CD4-positive, alpha-beta T cell (primary cell): ENCODE measurements at places on chromosomes 16 and 17.
A peak's percentile ranks its signal among the peaks of the same experiment; 100 is the strongest.

DNA sequence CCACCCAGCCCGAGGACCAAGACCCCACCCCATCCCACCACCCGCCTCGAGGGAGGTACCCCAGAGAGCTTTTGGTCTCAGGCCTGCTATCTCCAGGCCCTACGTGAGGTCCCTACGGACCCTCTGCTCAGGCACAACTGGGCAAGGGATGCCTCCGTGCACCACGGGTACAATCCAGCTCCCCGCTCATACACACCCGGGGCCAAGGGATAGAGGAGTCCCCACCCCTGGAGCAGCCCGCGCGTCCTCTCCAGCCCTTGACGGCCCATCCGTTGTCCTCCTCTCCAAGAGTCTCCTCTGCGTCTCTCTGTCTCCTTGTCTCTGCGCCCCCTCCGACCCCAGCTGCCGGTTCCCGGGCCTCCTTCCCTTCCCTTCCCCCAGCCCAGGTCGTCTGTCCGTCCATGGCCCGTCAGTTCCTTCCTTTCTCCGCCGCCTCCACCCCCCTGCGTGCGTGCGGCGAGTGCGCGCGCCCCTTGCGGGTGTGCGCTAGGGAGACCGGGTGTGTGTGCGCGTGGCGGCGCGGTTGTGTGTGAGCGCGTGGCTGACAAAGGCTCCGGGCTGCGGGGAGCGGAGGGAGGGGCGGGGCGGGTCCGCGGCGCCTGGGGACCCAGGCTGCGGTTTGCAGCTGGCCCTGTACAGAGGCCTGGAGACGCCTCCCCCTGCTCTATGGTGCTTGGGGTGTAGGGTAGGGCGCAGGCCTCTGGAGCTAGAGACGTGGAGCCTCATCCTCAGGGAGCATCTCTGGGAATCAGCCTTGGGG, 930 bp downstream of the SPNS2 start:
- peak; percentile 16 for DNase-seq

DNA sequence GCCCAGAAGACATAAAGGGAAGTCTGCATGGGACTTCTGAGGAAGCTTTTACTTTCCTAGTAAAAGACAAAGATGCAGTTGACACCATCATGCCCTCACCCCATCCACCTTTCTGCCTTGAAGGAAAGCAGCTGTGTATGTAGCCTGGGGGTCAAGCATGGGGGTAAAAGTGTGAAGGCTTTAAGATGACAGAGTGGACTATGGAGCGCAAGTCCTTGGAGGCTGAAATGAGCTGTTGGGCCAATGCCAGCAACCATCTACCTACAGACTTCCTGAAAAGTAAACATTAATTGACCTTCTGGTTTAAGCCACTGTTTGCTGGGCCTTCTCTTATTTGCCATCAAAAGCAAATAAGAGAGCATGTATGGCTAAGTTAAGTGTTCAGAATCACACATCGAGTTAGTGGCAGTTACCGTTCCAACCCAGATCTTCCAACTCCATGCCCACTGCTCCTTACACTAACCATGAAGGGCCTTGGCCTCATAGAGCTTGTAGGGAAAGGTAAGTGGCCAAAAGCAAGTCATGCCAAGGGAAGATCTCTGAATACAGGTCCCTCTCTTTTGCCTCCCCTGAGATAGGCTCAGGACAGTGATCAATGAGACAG, 30.0 kb downstream of the SLC13A5 start:
- DNase-seq, result no peak

DNA sequence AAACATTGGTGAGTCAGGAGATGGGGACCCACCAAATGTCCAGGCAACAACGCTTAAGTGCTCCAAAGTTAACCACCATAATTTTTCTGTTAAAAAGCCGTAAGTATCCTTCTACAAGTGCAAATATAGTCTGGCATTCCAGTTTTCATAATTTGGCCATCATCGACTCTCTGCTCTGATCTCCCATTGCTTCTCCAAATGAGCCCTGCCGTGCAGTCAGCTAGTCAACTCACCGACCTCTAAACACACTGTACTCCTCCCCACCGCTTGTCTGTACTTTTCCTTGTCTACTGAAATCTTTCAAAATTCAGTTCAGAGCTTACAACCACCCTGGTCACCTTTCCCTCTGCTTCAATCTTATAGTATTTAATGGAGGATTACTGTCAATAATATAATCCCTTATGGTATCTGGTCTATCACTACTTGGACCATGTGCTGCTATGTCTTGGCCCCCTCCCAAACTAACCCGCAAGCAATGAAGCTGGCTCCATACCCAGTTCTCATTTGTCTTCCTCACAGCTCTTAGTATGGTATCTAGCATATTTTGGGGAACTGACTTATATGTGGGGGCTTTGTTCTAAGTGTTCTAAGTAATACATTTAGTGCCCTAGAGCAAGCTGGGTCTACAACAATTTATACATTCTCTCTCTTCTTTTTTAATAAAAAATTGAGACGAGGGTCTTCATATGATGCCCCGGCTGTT, 52.7 kb upstream of the SLC25A19 start:
- no peak for DNase-seq

DNA sequence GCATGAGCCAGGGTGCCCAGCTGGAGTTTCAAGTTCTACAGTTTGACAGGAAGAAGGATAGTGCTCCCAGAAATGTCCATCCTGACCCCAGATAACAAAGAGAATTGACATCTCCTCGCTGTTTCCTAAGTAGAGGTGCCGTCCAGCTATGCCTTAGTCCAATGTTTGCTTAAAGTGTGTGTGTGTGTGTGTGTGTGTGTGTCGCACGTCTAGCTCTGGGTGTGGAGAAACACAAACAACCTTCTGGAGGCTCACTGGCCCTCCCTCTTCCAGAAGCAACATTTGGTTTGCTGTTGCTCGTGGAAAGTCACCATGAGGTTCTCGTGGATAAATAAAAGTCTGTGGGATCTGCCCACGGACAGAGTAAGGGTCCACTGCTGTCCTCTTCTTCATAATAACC, 22.1 kb downstream of the EMP2 start:
- no peak for DNase-seq

- no peak for DNase-seq
These were observed 1.3 kb downstream of the CLUH start for GRCh38 chr17:2710071-2710802.

DNA sequence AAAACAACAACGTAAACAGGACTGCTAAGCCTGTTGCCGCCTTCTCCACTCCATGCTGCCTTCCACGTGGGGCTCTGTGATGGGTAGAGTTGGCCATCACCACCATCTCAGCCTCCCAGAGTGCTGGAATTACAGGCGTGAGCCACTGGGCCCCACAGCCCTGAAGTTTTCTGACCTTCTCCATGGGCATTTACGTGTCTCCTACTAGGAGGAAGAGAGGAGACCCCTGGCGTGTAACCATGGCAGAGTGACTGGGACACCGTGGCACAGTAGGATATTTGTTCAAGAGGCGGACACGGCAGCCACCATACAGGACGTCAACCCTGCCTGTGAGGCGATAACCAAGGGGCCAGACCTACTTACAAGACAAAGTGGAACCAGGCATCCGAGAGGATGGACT, 31.1 kb downstream of the TRPV3 start:
- no peak for DNase-seq

GRCh38 chr16:88102597-88102996, 151.4 kb downstream of the BANP start:
- no peak for DNase-seq

GRCh38 chr16:87602821-87603683, 744 bp downstream of the JPH3 start:
- no peak for DNase-seq

GRCh38 chr17:72118335-72119076, 2.3 kb upstream of the SOX9 start:
- DNase-seq, result no peak

GRCh38 chr17:8674344-8675305, 44.1 kb upstream of the MYH10 start:
- DNase-seq, result no peak

DNA sequence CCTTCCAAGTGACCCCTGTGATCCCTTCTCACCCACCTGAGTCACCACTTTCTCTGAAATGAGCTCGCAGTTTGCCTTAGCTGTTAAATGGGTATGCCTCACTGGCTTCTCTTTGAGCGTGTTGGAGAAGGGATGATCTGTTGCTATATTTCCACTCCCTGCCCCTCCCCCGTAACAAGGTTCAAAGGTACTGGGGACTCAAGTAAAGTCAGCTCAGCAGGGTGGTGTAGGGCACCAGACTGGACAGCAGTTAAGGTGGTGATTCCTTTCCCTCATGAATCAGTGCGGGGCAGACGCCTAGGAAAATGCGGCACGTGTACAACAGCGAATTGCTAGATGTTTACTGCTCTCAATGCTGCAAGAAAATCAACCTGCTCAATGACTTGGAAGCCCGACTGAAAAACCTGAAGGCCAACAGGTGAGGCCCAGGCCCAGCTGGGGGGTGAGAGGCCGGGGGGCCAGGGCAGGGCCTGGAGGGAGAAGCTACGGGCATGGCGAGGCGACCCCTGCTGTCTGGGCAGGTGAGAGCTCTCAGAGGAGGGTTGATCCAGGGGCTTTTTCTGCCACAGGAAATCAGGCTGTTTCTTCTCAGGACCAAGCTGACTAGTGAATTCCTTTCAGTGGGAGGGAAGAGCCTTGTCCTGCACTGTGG, 130.3 kb downstream of the RAB11FIP4 start:
- DNase-seq, result no peak

DNA sequence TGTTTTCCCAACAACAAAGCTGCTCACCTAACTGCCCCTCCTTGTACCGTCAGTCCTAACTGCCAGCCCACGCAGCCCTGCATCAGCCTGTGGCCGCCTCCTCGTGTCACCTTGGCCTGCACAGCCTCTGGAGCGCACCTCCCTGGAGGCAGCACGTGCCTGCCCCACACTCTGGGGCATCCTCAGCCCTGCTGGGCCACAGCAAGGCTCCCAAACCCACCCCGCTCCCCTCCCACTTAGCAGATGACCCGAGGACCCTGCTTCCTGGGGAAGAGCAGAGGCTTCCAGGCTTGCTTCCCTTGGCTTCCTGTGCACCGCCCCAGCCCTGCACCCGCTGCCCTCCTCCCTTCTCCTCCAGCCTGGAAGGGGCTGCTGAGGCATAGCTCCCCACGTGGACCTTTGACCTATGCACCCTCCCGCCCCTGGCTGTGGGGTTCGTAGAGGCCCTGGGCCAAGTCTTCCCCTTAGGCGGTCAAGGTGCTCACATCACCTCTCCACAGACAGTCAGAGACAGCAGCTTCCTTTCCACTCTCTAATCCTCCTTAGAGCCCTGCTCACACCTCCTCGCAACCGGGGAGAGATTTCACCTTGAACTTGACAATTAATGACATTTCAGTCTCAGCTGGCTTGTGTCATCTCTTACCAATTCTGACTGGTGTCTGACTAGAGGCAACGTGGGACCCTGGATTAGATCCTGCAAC, 115.0 kb downstream of the MGAT5B start:
- DNase-seq, result no peak

- no peak for DNase-seq
These were observed 15.6 kb upstream of the PDK2 start for GRCh38 chr17:50079334-50080095.

DNA sequence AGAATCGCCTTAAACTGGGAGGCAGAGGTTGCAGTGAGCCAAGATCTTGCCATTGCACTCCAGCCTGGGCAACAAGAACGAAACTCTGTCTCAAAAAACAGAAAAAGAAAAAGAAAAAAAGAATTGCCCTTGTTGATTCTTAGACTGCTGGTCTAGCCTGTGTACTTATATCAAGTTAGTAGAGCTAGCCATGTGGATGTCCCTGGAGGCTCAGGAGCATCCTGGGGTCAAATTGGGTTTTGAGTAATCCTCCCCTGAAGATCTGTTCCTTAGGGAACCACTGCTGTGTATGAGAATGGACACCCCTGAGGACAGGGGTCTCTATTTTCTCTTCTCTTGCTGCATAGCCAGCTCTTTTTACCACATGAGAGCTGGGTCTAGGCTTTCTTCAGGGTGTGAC, 21.5 kb downstream of the SLC7A6OS start:
- DNase-seq, result no peak

GRCh38 chr17:64573214-64573613, 66.4 kb downstream of the CEP95 start:
- no peak for DNase-seq
